Smooth muscle cell of bladder (primary cell): ENCODE measurements at places on chromosomes 1 and 21. TPM values are rescaled to one million over a fixed set of nuclear protein-coding genes. Genes with fewer than 3 reads are reported as not detected.

Gene OPRD1
- total RNA-seq = under 0.01 TPM in 1 of 2 replicates, not detected in the other

Gene SPRR2A
- total RNA-seq = not detected in 2 replicates

Gene IGSF21
- not detected in 2 replicates for total RNA-seq

Gene CFAP126
- total RNA-seq = not detected in 2 replicates

Gene OLIG2
- total RNA-seq = not detected in 2 replicates

Gene HES3
- total RNA-seq = not detected in 2 replicates

Gene CYP4A22
- total RNA-seq = not detected in 2 replicates

Gene SYTL1
- 0.14 and 0.18 TPM in 2 replicates for total RNA-seq

Gene CD2
- not detected in 2 replicates for total RNA-seq
